ENCODE measurements at places on chromosomes 3 and 15.

- no peak for DNase-seq
Measured at GRCh38 chr3:197015790-197016736, 13.6 kb downstream of the MELTF start.

- peak; percentile 33 for DNase-seq
Measured at GRCh38 chr15:48086133-48086532, 34.7 kb upstream of the SLC24A5 start.

- DNase-seq, result no peak
Measured at GRCh38 chr3:134323966-134324962, 50.0 kb downstream of the AMOTL2 start.

GRCh38 chr3:48474619-48475018 lies 28.1 kb downstream of the ATRIP start:
- DNase-seq, result no peak

GRCh38 chr15:48145923-48146322 lies 25.1 kb downstream of the SLC24A5 start:
- peak; percentile 18 for DNase-seq

- no peak for DNase-seq
Measured at GRCh38 chr3:31252216-31253185, 280.2 kb upstream of the STT3B start.

GRCh38 chr3:4980229-4981203 lies 1.3 kb downstream of the BHLHE40 start:
- DNase-seq, result peak; percentile 94

DNA sequence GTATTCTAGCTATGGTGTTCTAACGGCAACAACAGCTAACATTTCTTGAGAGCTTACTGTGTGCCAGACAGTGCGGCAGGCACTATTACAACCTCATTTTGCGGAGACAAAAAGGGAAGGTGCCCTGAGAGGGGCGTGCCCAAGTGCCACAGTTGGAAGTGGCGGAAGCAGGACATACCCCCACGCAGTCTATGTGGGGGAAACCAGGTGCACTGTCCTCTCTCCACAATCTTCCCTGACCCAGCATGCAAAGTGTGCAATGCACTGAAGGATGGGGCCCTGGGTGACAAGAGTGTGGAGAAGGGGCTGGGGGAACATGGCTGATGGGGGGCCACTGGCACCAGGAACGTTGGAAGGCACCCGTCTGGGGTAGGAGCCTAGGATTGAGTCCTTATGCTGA lies 8.6 kb downstream of the ANP32A start:
- no peak for DNase-seq

GRCh38 chr3:63565220-63565619 lies 87.3 kb upstream of the SNTN start:
- no peak for DNase-seq

GRCh38 chr3:150248116-150248887 lies 159.8 kb upstream of the TSC22D2 start:
- DNase-seq, result peak; percentile 97

- DNase-seq, result no peak
Measured at GRCh38 chr3:10088256-10088655, 19.8 kb downstream of the FANCD2OS start.

DNA sequence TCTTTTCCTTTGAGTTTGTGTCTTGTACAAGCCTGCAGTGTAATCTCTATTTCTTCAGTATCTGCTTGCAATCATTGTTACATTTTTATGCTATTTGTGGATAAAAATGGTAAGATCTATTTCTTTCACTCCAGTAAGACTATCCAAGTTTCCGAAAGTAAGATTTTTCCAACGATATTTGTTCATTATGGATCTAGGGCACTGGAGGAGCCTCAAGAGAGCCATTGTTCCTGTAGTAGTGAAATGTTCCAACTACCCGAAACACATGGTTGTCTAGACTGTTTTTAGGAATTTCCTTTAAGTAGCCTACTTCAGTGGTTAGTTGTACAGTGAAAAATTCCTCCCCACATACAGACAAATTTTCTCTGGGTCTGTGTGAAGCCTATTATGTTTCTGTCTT lies 597.4 kb downstream of the RSL24D1 start:
- DNase-seq, result no peak

DNA sequence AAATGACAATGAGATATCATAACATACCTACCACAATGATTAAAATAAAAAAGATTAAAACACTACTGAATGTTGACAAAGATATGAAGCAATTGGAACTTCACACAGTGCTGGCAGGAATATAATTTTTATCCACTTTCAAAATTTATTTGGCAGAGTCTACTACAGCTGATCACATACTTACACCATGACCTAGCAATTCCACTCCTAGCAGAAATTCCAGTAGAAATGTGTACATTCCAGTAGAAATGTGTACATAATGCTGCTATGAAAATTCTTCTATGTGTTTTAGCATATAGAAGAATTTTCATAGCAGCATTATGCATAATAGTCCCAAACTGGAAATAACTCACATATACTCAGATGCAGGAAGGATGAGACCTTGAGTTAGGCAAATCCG lies 43.5 kb downstream of the IFT57 start:
- peak; percentile 78 for DNase-seq

GRCh38 chr15:74611341-74611740 lies 4.3 kb upstream of the CLK3 start:
- no peak for DNase-seq

GRCh38 chr15:94250801-94251200 lies 19.4 kb downstream of the MCTP2 start:
- DNase-seq, result no peak

DNA sequence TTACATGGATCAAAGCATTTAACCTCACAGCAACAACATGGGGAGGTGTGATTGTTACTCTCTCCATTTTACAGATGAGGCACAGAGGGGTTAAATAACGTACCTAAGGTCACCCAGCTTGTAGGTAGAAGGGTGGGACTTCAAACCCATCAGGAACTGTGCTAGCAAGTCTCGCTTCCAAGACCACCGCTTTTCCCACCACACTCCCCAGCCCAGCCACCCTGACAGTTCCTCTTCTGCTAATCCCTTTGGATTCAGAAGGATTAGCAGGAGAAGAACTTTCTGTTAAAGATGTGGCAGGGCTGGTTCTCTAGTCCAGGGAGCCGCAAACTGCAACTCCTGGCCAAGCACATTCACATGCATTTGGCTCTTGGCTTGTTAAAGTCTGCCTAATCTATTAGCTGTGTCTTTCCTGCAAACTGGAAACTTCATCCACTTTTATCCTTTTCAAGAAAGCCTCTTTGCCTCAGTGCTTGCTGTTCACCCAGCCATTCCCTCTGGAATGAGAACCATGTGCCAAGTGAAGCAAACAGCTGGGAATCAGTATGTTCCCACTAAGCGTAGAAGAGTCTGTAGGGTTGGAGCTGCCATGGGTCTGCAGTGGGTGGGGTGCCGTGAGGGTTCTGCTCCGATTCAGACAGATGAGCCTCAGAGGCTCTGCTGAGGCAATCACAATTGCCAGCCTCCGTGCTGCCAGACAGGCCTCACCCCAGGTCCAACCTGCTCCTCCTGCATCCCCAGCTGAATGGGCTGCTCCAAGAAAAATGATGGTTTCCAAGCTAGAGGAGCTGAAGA lies 44.6 kb downstream of the POMGNT2 start:
- no peak for DNase-seq

GRCh38 chr3:82685761-82686160 lies 924.3 kb upstream of the GBE1 start:
- DNase-seq, result peak; percentile 4

DNA sequence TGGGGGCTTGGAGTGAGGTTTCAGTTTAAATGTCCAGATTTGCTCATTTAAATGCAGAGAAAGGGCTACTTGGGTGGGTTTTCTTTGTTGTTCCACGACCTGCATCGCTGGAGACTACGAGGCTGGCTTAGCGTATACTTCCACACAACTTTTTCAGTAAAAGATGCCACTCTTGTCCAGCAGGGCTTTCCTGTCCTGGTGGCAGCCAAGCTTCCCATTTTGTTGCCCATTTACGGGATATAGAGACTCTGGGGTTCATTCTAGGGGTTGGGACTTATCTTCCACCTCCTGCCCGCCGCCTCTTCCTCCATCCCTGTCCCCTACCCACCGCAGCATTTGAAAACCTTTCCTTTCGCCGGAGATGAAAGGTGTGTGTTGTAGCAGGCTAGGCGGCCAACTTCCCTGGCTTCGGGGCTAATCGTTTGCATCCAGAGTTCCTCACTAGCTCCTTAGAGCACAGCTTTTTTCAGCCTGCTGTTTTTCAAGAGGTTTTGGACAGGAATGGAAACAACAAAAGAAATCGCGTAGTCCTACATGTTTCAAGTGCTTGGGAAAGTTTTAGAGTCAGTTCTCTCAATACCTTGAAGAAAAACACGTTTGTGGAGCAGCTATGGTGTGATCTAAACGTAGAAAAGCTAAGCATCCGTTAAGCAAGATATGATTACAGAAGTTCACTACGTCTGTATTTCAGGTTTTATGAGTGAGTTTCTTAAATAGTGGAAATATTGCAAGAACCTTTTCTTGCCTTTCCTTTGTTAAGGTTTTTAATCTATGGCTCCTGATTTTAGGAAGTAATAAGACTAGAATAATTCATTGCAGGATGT lies 843 bp downstream of the CHRNA5 start:
- DNase-seq, result peak; percentile 13

- DNase-seq, result no peak
Measured at GRCh38 chr3:45599424-45599886, 4.9 kb downstream of the LIMD1 start.

DNA sequence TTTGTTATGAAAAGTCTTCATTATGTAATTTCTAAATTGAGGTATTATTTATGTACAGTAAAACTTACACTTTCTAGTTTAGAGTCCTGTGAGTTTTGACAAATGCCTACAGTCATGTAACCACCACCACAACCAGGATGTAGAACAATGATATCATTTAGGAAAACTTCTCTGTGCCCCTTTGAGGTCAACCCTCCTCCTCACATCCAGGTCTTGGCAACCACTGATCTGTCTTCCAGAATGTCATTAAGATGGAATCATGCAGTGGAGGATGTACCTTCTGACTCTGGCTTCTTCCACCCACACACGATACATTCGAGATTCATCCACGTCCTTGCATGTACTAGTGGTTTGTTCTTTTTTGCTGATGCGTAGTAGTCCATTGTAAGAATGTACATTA lies 23.2 kb downstream of the MINAR1 start:
- DNase-seq, result no peak

DNA sequence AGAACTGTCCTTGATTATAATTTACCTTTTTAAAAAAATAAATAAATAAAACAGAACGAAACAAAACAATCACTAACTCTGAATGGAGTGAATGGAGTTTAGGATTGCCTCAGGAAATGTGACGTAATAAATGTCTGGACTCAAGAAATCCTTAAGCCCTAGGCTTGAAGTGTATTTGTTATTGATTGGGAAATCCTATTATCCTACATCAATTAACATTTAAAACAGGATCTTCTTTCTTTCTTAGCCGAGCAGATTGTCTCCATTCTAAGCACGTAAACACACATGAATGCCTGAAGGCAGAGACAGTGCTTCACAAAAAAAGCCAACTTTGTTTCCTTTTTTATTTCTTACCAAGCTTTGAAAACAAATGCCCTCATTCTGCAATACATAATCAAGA lies 33.4 kb downstream of the KAT2B start:
- DNase-seq, result no peak

DNA sequence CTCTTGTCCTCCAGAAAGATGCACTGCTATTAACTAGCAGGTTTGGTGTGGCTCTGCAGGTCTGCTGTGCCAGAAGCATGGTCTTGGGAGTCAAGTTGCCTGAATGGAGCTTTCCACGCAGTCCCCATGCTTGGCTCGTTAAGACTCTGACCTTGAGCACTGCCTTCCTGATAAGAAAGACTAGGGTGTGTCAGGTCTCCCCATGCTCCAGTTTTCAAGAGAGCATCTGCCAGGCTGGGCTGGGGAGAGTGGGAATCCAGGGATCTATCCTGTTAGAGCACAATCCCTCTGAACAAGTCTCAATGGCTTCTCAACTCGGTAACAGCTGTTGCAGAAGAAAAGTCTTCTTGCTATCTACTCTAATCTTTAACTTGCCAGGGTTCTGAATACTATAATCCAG lies 98.2 kb downstream of the TJP1 start:
- DNase-seq, result no peak

DNA sequence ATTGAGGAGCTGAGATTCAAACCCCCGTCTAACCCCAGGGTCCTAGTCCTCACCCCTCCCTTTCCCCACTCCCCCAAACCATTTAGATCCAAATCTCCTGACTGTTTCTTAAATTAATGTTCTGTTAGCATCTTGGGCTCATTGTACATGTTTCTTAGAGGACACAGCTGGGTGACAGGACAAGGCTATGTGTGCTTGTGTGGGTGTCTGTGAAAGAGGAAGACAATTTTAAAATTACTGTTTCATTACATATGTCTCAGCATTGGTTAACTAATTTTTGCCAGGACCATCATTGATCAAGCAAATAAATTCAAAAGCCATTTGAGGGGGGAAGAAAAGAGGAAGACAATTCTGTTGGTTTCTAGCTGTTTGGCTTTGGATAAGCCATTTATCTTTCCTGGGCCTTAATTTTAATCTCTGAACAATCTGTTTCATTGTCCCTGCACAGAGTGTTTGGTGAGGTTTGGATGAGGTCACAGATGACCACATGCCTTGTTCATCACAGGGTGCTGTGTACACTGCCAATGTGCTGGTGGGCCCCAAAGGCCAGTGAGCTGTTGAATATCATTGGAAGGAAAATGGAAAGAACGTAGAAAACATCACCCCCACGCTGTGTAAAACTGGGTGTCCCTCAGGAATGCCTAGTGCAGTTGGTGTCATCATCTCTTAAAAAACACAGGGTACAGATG lies 51.9 kb downstream of the RPLP1 start:
- no peak for DNase-seq

- DNase-seq, result no peak
Measured at GRCh38 chr15:58221591-58222241, 83.5 kb downstream of the AQP9 start.

GRCh38 chr3:30665539-30665938 lies 59.1 kb downstream of the TGFBR2 start:
- no peak for DNase-seq

GRCh38 chr3:134342259-134342658 lies 32.0 kb downstream of the AMOTL2 start:
- no peak for DNase-seq

DNA sequence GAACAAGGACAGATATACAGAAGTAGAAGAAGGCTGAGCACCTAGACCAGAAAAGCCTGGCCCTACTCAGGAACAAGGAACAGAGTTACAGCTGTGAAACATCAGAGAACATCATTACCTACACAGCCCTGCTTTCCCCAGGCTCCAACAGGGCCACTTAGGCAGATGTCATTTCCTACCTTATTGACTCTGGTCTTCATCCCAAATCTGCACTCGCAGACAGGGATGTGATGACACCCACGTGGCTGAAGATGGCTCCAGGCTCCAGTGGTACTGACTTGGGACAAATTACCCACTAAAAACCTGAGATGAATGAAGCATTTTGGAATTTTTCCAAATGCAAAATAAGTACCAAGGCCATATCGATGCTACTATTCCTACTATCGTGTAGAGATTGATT lies 18.0 kb upstream of the SSUH2 start:
- no peak for DNase-seq

DNA sequence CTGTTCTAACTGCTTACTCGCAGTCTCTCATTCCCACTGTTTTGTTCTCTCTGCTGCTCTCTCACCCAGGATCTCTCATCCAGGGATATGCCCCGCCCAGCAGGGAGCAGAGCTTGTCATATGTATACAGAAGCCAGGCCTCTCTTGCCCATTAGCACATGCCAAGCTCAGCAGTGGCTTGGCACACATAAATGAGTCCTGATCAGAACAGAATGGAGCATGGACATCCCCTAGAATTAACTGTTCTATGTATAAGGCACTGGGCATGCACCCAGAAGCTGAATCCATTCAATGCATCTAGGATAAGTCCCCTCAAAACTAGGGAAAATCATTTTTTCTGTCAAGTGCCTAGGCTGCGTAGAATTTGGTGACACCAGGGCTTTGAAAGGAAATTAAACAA lies 61.6 kb downstream of the IGSF11 start:
- DNase-seq, result no peak

- DNase-seq, result no peak
Measured at GRCh38 chr3:87792534-87793336, 266.1 kb downstream of the CGGBP1 start.
